SHP77 (cell line): ENCODE measurements at places on chromosomes 7 and 10.

- DNase-seq, result no peak
Observed at GRCh38 chr10:89414879-89415821, 782 bp downstream of the IFIT5 start.

- no peak for DNase-seq
Observed at GRCh38 chr10:132678436-132679216, 107.3 kb downstream of the NKX6-2 start.

- DNase-seq, result no peak
Observed at GRCh38 chr10:78181381-78182055, 147.9 kb downstream of the RPS24 start.

DNA sequence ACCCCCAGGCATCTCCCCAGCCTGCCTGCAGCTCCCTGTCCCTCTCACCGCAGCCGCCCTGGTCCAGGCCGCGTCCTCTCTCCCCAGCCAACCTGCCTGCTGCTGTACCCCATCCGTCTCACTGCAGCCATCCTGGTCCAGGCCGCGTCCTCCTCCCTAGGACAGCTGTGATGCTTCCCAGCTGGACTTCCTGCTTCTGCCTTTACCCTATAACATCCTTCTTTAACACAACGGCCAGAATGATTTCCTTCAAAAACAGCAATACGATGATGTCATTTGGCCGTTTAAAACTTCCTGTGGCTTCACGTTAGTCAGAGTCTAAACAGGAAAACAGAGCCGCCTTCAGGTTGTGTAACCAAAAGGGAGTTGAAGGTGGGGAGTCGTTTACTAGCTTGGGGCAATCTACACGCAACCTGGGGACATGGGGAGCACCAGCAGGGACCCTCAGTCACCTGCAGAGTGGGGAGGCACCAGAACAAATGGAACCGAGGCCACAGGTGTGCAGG is 32.2 kb upstream of the ZFAND2A start:
- no peak for DNase-seq

DNA sequence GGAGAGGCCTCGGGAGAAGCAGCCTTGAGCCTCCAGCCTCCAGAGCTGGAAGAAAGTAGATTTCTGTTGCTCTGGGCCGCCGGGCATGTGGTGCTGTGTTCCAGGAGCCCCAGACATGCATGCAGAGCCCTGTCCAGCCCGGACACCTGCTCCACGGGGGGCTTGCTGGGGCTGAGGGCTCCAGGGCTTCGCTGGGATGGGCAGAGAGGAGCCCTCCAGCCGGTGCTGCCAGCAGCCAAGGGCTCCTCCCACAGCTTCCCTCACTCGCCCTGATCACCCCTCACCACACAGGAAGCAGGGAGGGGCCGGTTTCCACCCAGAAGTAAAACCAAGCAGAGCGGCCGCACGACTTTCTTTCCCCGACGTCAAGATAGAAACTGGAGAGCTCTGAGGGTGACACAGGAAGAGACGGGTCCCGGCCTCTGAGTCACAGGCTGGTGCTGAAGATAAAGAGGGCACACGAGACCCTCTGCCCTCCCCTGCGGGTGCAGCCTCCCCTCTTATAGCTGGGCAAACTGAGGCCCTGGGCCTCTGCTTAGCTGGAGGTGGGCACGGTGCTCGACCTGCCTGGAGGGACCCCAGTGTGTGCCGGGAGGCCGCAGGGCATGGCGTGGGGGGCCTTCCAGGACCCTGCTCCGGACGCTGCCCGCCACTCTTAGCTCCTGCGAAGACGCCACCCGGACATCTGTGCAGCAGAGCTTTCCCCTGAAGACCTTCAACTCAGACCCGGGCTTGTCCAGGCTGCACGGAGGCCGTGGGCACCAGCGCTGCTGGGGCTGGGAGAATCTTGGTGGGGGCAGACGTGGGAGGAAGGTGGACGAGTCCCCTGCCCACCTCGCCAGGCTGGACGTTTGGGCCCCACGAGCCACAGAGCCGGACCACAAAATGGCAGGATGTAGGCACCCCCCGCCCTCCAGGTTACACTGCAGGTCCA is 31.1 kb downstream of the ADAP1 start:
- DNase-seq, result peak; percentile 25

- DNase-seq, result peak; percentile 83
Observed at GRCh38 chr7:14321947-14322346, 332.5 kb upstream of the ETV1 start.

- no peak for DNase-seq
Observed at GRCh38 chr10:131805696-131806095, 95.1 kb upstream of the PPP2R2D start.

- no peak for DNase-seq
Observed at GRCh38 chr10:123522702-123523312, 143.3 kb upstream of the GPR26 start.

DNA sequence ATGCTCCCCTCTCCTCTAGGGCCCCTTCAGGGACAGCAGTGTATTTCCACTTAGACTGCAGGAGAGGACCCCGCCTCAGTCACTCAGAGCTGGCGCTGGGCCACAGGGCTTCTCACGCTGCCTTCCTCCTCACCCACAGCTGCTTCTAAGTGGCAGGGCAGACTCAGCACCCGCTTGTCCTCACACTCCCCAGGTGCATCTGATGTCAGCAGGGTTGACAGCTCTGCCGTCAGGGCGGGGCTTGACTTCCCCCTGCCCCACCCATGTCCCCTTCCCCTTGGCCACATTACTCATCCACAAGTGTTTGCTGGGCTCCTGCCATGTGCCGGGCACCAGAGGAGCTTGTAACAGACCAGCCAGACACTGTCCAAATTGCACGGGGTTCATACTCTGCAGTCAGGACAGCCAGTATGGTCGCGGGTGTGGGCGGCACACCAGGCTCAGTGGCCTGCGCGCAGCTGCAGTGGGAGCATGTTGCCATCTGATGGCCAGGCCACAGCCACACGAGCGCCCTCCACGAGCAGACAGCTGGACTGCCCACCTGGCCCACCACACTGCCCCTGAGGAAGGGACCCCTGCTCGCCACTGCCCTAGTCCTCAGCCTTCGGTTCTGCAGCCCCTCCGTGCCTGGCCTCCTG is 29.3 kb upstream of the TTYH3 start:
- DNase-seq, result peak; percentile 94

- DNase-seq, result no peak
Observed at GRCh38 chr7:6159524-6160031, 112.8 kb downstream of the CYTH3 start.

- no peak for DNase-seq
Observed at GRCh38 chr10:12431151-12432101, 82.1 kb downstream of the CAMK1D start.

DNA sequence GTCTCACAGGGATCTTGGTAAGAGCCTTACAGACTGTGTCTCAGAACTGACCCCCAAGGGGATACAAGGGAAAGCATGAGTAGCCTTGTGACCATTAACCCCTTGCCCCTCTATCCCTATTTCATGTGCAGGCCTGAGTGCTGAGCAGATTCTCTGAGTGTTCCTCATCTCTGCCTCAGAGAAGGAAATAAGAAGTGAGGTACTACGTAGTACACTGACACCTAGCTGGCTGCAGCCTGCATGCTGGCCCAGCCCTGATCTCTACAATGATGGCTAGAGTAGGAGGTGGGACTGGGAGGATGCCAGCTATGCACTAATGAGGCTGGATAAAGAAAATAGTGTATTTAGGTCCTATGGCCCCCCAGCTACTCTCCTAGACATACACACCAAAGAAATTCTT is 174.9 kb upstream of the HPS1 start:
- DNase-seq, result no peak

DNA sequence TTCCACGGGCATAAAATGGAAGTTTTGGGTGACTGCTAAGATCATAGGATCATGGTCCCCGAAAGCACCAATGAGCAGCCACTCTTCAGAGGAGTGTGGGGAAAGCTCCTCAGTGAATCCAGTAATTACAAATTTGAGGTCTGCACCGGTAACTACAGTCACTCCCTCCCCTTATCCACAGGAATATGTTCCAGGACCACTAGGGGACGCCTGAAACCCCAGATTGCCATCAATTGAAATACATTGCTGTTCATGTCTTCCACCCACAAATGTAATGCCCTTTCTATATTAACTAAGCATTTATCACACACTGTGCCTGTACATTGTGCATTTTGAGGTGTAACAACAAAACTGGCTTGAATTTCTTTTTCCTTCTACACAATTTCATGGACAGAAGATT is 447.9 kb upstream of the PFKP start:
- peak; percentile 1 for DNase-seq

DNA sequence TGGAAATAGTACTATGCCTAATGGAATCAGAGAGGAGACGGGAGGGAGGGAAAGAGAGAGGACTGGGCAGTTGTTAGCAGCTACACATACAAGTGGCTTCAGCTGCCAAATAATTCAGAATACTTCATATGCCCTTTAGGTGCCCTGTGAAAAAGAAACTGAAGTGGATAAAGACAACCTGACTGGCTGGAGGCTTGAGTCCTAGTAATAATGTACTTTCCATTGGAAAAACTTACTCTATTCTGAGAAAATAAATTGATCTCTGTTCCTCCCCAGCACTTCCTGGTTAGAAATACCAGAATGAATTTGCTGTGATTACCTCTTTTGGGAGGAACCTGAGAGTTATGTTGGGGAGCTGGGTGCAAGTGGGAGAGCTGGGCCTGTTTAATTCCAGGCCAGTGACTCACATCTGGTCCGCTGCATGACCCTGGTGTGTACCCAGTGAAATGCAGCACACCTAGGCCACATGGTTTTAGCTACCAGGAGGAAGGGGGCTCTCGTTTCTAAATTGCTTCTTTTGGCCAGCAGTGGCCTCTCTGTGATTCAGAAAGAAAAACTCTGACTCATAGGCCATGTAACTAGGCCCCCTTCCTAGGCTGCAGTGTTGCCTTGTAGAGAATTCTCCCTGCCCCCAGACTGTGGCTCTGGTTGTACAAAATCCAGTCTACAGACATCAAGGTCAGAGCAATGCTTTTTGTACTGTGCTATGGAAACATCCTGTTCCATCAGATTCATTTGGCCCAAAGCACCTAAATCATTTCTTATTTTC is 6.5 kb downstream of the AGFG2 start:
- no peak for DNase-seq

DNA sequence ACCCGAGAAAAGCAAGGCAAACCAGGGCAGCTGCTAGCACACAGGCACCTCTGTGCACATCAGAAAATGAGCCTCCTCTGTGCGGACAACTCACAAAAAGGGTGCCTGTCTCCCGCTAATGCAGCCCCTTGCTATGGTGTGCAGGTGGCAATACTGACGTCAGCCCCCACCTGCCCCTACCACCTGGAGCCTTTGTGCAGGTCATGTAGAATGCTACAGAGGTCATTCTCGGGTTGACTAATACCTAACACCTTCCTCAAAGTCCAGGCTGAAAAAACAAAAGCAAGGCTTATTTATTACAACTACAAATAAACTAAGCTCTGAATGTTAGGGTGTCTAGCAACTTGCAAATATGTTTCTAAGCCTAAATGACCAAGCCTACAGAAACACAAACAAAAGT is 13.9 kb downstream of the PIP4K2A start:
- DNase-seq, result peak; percentile 78

DNA sequence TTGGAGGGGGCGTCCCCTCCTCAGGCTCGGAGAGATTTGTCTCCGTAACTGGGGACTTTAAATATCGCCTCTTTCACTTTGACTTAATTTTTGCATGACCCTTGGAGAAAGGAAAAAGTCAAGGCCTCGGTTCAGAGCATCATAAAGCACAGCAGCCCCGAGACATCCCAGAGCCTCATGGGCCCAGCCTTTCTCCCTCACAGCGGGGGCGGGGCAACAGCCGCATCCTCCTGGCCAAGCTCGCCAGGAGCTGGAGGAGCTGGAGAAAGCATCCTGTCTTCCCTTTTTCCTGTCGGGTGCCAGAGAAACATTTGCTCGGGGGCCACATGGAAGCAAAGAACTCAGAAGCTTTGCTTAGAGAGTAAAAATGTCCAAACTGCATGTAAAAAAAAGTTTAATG is 43.6 kb upstream of the DPYSL4 start:
- no peak for DNase-seq

DNA sequence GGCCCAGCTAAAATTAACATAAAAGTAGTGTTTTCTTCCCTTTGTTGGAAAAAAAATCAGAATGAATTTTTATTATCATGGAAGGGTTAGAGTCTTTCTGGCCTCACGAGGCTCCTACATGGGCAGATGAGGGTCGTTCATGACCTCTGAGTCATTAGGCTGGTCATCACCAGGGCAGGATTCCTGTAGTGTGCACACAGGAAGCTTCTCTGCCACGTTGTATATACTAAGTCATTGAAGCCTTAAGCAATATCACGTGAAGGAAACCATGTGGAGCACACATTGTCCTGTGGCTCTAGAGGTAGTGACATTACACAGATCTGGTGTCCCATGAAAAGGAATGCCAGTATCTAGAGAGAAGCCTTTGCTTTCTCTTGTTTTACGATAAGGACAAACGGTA is 84.7 kb upstream of the C1QL3 start:
- no peak for DNase-seq
